ENCODE measurements at places on chromosomes 3 and 15.

DNA sequence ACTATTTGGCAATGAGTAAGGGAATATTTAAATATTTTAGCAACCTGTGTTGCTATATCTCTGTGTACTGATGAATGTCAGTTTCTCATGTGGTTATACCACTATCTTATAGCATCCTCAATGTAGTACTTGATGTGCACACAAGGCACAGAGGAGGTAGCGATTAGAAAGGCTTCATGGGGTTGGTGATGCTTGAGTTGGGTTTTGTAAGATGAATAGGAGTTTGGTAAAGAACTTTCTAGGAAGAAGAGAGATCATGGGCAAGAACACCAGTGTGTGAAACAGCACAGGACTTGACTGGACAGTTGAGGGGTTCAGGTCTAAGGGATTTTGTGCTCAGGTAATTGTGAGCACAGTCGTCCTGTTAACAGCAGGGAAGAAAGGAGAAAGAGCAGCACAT lies 38.1 kb downstream of the LPP start:
- ATAC-seq, result no peak

DNA sequence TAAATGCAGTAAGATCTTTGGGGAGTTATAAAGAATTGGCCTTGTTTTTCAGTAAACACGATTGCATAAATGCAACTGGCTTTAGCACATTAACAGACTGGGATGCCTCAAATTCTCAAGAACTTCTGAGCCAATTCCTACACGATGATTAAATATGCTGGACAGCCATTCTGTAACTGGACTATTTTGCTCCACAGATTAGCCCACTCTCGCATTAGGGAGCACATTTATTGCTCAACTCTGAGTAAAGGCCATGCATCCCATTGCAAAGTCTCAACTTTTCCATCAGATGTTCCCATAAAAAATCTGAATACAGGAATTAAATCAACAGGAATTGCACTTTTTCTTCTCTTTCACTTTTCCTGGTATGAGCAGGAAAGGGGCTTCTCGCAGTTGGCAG lies 66.7 kb upstream of the PRICKLE2 start:
- no peak for ATAC-seq

DNA sequence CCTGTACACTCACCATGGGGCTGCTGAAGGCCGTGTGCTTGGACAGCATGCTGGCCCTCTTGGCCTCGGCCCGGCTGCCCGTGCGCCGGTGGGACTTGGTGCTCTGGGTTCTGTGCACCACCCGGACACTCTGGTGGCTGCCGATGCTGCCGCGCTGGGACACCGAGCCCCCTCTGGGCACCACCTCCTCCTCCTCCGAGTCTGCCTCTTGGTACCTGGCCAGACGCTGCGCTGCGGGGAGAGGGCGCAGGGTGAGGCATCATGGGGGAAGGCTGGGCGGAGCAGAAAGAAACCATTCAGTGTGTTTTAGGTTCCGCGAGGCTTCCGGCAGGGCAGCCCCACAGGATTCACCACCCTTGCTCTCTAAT lies 145.0 kb downstream of the ATP10A start:
- ATAC-seq, result no peak

DNA sequence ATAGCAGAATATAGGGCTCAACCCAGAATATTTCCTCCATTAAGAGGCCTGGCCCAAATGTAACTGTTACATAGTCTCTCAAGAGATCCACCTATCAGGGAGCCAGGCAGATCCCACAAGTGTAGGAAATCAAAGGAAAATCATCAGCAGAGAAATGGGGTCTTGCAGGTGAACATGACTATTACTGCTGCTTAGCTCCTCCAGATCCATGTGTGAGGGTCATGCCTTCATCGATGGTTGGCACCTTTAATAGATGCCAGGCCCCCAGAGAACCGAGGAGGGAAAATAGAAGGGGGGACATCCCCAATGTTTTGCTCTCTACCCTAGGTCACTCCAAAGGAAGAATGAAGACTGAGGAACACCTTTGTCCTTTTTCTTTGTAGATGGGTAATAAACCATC lies 1029.9 kb upstream of the CADM2 start:
- no peak for ATAC-seq
